ENCODE measurements at places on chromosomes 5 and 9.

DNA sequence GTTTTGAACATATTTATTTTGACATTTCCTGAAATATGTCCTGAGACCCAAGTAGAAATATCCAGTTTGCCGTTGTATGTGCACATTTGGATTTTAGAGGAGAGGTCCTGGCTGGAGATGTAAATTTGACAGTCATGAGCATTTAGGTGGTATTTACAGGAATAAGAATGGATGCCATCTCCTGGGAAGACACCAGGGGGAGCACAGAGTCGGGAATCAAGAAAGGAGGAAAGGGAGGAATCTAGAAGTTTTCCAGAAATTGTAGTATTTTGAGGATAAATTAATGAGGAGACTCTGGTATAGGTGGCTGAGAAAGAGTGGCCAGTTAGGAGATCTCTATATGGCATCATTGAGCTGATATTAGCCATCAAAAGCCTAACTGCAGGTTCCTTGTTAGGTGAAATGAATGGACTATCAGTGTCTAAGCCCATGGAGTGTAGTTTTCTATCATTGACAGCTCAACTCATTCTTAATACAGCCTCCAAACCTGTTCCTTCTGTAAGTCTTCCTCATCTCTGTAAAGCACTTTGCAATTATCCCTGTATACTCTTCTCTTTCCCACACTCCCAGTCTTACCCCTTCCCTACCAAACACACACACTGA lies 7.2 kb downstream of the GAPT start:
- DNase-seq = peak; percentile 5

GRCh38 chr5:143657647-143658285 lies 154.2 kb upstream of the HMHB1 start:
- DNase-seq = no peak

DNA sequence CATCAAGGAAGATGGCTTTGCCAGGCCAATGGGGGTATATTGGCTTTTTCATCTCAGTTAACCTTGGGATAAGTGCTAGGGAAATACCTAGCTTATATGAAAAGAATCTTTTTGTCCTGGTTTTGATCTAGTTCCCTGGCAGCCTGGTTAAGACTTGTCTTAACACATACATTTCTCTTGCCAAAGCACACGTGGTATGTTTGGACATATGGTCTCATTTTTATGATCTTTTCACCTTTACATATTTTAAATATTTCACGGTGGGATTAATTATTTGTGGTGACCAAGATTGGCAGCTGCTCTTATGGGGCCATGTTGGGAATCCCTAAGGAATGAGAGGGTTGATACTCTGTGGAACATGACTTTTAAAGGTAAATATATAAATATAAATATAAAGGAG lies 312.5 kb downstream of the NPR3 start:
- DNase-seq = no peak

DNA sequence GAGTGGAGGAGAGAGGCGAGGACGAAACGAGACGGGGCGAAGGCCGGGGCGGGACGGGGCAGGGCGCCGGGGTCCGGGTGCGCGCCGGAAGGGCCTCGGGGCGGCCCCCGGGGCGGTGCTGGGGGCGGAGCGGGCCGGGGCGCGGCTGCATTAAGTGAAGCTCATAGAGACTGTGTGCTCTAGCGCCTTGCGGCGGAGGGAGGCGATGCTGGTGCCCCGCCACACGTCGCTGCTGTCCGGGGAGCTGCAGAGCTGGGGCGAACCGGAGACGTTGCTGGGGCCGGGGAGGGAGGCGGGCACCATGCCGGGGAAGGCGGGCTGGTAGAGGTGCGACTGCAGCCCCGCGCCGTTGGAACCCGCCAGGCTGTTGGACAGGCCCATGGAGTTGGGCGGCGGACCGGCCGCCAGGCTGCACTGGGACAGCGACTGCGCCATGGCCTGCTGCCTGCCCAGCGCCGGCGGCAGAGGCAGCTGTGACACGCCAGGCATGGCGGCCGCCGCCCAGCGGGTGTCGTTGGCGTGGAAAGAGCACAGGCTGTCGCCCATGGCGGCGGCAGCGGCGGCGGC lies 8.3 kb downstream of the OTP start:
- DNase-seq = no peak

GRCh38 chr9:123926941-123927340 lies 3.0 kb downstream of the DENND1A start:
- no peak for DNase-seq

GRCh38 chr5:140791089-140791488 lies 3.6 kb upstream of the PCDHA2 start:
- DNase-seq = no peak

DNA sequence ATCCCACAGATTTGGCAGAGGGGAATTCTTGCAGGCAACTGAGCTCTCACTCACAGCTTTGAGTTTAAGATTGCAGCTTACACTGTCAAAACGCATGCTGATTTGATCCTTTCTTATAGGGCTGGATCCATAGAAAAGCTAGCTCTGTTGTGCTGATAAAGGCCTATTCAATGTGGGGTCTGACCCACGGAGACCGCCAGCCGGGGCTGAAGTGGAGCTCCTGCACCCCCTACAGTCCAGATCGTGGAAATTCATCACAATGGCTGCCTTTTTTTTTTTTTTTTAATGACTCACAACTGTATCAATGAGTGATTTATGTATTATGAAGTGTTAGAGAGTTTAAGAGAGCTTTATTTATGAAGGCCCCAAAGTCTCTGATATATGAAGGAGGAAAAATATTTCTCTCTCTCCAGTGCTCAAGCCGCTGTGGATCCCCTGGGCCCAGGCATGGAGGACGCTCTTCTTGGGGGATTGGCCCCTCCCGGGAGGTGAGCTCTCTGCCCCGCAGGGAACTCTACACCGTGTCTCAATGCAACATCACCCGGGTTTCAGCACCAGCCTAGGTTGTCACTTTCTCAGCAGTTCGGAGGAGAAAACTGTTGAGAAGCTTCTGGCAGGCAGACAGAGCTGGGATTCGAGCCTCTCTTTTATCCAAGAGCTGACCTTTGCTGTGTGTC lies 700.2 kb downstream of the IRX1 start:
- DNase-seq = no peak

- DNase-seq = no peak
These were observed 3.7 kb downstream of the ECSCR start for GRCh38 chr5:139458580-139459407.

- no peak for DNase-seq
These were observed 109.4 kb downstream of the CDC42SE2 start for GRCh38 chr5:131373265-131373664.

DNA sequence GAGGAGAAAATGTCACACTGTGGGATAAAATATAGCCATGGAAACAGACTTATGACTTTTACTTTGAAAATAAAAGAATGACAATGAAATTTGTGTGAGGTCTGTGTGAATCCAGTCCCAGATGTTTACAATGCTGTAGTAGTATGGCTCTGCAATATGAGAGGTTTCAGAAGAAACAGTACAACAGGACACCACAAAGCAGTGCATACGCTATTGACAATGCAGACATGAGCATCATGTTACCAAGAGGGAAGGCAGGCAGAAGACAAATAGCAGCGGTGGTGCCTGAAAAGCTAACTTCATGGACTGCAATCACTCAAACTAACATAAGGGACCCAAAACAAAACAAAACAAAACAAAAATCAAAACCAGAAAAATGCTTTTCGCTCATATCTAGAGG lies 1.8 kb downstream of the FGF10 start:
- no peak for DNase-seq

DNA sequence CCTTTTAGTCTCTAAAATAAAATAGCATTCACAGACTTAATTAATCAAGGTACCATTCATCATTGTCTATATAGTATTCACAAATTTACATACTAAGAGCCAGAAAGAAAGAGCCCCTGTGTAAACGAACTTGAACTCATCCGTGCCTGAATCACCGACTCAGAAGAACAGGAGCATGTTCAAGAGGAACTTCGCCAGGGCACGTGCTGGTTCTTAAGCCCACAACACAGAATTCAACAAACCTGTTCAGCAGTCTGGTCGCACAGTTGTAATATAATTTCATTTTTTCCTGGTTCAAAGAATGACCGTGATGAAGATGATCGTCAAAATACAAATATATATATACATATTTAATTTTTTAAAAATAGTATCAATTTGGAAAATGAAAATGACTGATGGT lies 141.9 kb downstream of the CETN3 start:
- DNase-seq = no peak

GRCh38 chr9:96382175-96382574 lies 1.3 kb downstream of the SLC35D2 start:
- no peak for DNase-seq

DNA sequence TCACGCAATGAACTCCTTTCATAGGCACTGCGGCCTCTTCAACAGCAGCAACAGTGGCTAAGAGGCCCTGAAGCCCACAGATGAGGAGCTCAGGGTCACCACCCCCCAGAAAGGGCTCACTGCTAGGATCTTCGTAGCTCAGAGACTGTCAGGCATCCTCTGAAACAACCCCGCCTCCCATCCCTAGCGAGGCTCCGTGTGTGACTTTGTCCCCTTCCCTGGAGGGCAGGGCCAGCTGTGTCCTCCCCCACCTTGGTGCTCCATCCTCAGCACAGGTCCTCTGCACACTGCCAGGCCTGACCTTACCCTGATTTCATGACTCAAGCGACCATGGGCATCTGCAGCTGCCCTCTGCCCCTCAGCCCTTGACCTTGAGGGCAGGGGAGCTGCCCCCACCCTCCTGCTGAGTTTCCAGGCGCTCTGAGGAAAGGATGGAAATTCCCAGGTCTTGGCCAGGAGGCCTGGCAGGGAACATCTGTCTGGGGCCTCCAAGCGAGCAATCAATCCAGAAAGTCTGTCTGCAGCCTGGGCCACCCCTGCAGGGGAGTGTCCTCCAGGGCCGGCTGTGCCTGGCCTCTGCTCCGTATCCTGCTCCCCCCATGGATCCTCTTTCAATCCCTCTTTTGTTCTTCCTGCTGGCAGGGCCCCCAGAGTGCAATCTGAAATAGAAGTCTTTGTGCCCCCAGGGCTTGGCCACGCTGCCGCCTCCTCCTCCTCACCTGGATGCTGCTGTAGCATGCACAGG lies 6.8 kb upstream of the IRX4 start:
- DNase-seq = no peak

GRCh38 chr9:38638881-38639576 lies 18.6 kb upstream of the ANKRD18A start:
- DNase-seq = no peak

DNA sequence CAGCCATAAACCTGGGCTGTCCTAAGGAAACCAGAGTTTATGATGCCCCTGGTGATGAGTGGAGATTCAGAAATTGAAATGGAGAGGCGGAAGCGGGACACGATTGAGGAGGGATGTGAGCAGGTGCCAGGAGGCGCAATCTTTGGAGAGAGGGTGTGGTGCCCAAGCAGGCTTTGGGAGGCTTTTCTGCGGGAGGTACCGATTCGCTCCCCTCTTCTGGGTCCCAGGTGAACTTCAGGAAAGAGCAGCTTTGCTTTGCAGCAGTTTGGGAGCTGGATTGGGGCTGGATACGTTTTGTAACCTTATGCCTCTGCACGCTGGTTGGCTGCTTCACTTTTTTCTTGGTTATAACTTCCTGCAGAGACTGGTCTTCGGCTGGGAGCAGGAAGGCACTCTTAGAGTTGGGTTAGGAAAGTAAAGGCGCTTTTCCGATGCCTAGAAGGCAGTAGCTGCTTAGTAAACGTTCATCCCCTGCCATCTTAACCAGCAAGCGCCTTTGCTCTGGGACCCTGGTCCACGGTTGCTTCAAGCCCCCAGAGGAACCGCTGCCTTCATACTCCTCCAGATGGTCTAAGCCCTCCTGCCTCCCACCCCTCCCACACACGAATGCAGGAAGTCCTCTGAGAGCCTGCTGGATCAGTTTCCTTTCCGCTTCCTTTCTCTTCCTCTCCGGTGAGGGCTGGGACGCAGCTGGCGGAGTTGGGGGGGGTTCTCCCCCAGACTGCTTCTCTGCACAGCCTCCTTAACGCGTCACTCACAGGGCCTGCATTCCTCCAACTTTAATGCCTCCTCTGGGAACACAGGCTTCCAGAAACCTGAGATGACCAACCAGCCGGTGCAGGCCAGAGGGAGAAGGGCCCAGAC lies 15.2 kb upstream of the NEK6 start:
- DNase-seq = no peak

DNA sequence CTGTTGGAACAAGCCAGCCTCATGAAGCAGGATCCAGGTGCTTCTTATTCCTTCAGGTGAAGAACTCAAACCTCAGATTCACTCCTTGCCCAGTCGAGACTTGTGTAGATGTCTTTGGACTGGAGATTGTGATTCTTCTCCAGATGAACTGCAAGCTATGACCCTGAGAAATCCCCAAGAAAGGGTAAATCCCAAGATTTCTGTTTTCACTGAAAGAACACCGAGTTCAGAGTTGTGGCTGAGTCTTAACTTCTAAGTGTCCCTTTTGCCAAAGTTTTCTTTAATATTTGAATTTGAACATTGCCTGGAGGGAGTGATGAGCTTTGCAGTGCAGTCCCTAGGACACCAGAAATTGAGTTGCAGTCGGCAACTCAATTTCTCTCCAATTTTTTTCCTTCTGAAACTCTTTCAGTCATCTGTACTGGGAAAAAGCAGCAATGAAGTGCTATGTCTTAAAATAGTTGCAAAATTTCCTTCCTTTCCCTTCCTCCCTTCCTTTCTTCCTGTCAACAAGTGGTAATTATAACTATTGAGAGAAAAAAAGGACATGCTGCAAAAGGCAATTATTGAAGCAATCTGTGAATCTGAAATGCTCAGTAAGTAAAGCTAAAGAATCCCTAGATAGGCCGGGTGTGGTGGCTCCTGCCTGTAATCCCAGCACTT lies 56.1 kb downstream of the ANKRD55 start:
- no peak for DNase-seq

GRCh38 chr9:135809166-135809565 lies 98.2 kb downstream of the CAMSAP1 start:
- DNase-seq = no peak

- DNase-seq = no peak
These were observed 272.7 kb downstream of the AGTPBP1 start for GRCh38 chr9:85469041-85469440.

DNA sequence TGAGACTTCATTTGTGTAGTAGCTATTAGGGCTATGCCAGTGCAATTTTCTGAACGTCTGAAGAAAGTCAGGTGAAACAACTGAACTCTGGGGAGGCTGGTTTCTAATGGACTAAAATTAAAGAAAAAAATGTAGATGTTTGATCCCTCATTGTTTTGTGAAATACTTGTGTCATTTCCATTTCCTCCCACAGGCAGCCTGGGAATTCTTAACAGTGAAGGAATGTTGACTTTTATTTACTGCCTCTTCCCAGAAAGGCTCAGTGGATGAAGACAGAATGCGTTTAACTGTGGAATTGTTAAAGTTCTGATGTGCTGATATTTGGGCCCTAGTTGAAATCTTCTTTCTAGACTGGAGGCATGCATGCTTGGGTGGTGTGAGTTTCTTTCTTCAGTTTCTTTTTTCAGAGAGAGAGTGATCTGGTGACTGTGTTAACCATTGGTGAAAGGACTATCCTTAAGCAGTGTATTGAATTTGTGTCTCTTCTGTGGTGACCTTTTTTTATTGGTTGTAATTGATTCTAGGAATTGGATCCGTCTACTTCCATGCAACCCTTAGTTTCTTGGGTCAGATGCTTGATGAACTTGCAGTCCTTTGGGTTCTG lies 15.5 kb downstream of the ACER2 start:
- no peak for DNase-seq
